ENCODE measurements at places on chromosomes 6 and 20.
A peak's percentile ranks its signal among the peaks of the same experiment; 100 is the strongest.

DNA sequence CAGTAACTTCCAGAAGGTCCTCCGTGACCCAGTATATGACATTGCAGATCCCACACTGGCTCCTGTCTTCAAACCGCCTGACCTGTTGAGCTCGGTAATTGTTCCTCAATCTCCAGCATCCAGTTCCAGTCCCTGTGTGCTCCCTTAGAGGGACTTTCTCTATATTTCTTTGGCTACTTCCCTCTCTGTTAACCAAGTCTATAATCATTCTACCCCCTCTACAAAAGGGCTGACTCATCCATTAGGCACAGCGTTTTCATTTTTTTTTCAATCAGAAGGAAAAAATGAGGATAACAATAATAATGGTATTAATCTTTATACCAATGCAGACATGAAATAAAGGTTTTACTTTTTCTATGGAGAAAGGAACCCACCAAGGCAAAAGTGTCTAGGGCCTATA, 69.3 kb downstream of the FAM229B start:
- no peak for DNase-seq

GRCh38 chr6:136696783-136697364, 95.4 kb downstream of the MAP3K5 start:
- DNase-seq: no peak

- no peak for DNase-seq
Observed at GRCh38 chr6:42374018-42374669, 77.6 kb downstream of the TRERF1 start.

- DNase-seq: no peak
Observed at GRCh38 chr6:52887910-52888524, 21.5 kb downstream of the GSTA3 start.

GRCh38 chr6:161522276-161522675, 248.4 kb upstream of the AGPAT4 start:
- DNase-seq: no peak

DNA sequence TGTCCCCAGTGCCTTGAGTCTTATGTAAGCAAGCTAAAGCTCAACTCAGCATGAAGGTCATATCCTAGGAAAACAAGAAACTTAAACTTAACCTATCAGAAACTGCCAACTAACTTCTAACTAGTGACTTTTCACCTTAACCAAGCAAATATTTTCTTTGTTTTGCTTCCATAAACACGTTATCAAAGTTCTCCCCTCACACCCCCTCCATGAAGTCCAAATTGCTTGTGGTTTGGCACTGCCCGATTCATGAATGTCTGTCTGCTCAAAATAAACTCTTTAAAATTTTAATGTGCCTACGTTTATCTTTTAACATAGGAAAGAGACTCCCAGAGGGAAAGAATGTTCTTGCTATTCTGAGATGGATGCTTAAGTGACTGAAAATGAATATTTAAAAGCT, 34.9 kb downstream of the GSTA2 start:
- DNase-seq: no peak

DNA sequence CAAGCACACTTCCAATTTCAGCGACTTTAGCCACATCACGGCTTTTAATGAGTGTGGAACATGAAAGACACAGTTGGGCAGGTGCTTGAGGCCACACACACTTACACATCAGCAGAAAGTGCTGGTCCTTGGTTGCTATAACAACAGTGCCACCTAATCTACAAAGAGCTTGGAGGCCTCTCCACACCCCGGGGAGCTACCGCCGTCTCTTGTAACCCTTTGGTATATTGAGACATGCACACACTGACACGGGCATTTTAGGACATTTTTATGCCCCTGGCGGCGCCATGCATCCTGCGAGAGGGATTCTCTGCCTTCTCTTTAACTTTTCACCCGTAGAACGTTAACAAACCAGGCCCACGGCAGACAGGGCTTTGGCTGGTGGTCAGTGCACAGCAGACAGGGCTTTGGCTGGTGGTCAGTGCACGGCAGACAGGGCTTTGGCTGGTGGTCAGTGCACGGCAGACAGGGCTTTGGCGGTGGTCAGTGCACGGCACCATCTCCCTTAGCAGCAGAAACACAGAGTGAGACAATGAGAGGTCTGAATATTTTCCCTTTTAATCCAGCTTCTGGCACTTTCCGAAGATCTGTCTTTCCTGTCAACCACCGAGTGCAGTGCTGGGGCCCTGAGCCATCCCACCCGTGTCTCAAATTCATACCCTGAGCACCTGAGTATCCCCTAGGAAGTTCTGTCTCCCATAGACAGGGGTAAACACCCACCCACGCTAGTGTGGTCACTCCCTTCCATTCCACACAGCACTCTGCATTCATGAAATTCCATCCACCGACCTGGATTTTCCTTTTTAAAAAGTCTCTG, 116.6 kb upstream of the RPS6KA2 start:
- DNase-seq: peak; percentile 34

GRCh38 chr6:165854863-165855593, 192.0 kb upstream of the PDE10A start:
- no peak for DNase-seq

- DNase-seq: no peak
Observed at GRCh38 chr6:81759782-81760181, 7.3 kb upstream of the TENT5A start.

DNA sequence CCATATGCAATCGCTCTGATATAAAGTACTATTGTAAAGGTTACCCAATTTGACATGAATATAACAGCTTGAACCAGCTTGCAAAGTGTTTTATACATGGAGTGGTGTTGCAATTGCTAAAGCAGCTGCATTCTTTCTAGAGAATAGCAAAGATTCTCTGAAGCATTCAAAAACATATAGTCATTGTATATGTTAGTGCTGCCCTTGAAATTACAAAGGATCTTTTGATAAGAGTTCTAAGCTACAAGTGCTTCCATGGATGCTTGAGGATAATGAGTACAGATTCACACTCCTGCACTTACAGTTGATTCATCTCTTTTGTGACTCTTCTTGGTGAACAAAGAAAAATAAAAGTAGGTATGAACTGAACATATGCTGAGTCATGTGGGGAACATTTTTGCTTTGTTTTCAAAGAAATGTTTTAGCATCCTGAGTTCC, 175.7 kb downstream of the ALDH8A1 start:
- DNase-seq: no peak

DNA sequence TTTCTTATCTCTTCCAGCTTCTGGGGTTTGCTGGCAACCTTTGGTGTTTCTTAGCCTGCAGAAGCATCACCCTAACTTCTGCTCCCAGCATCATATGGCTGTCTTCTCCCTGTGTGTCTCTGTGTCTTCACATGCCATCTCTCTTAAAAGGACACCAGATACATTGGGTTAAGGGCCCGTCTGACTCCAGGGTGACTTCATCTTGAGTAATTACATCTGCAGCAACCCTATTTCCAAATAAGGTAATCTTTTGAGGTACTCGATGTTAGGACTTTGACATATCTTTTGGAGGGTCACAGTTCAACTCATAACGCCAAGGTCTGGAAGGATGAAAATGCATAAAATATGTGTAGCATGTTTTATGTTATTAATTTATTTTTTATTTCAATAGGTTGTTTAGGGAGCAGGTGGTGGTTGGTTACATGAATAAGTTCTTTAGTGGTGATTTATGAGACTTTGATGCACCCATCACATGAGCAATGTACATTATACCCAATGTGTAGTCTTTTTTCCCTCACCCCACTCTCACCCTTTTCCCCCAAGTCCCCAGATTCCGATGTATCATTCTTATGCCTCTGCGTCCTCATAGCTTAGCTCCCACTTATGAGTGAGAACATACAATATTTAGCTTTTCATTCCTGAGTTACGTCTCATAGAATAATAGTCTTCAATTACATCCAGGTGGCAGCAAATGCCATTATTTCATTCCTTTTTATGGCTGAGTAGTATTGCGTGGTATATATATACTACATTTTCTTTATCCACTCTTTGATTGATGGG, 131.1 kb downstream of the TBXT start:
- no peak for DNase-seq

GRCh38 chr6:157789861-157790260, 33.2 kb upstream of the SNX9 start:
- DNase-seq: no peak

DNA sequence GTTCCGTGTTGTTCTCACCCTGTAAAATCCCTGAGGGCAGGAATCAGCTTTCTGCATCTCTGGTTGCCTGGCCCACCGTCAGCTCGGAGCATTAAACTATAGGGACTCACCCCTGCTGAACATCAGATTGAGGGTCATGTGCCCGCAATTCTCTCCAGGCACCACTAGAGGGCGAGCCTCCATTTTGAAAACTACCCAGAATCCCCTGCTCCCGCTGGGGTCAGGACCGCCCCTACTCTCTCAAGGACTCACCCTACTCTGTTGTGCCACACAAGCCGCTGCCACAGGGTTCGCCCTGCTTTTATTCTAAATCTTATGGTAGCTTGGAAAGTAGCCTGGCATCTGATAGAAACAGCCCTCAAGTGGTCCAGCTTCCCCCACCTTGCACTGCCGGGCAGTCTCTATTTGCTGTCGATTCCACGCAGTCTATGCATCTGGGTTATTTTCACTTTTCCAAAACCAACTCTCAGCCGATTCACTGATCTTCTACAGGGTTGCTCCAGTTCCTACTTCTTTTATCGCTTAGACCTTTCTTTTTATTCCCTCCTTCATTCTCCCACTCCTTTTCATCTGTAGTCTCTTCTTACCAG, 244.1 kb upstream of the QKI start:
- DNase-seq: no peak

GRCh38 chr6:89059227-89059626, 21.3 kb upstream of the PNRC1 start:
- DNase-seq: no peak

DNA sequence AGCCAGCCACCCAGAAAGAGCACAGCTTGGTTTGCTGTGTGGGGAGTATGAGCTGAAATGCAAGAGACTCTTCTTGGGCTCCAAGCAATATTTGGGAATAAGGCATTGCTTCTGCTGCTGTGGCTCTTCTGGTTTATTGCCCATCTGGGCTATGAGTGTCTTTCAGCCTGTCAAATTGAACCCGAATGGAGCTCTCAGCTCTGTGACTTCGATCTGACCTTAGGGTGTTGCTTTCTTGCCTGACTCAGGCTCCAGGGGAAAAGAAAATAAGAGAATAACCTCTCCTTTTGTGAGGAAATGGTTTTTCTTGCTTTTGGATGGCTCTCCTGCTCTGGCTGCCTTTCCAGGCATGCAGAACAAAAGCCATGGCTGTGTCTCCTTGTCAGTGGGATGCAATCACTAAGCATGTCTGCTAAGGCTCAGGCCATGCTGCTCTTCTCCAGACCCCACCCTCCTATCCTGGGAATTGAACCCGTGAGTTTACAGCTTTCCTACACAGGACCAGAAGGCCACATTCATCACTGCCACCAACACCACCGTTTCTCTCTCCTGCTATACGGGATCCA, 169.4 kb upstream of the JAG1 start:
- no peak for DNase-seq

DNA sequence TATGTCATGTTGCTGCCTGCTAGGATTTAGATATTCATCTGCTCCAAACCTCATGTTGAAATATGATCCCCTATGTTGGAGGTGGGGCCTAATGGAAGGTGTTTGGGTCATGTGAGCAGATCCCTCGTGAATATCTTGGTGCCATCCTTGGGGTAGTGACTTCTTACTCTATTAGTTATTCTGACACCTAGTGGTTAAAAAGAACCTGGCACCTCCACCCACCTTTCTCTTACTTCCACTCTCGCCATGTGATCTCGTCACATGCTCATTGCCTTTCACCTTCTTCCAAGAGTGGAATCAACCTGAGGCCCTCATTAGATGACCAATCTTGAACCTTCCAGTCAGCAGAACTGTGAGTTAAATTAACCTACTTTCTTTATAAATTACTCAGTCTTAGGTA, 549.4 kb upstream of the SYNCRIP start:
- no peak for DNase-seq

- no peak for DNase-seq
Observed at GRCh38 chr6:2063547-2063946, 181.9 kb downstream of the GMDS start.

- DNase-seq: no peak
Observed at GRCh38 chr20:11261533-11262000, 587.8 kb upstream of the JAG1 start.

DNA sequence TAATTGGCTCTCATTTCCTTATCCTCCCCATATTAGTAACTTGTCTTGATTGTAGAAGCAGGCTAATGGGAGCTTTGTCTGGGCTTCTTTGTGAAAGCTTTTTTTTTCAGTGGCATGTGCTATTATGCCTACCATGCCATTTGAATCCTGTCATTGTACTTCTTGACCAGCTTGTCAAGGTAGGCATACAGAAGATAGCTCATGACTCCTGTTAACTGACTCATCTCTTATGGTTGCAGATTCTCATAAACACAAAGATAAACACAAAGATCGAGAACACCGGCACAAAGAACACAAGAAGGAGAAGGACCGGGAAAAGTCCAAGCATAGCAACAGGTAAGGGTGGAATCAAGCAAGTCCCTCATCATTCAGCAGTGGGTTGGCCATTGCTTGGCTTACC, 32.5 kb downstream of the TOP1 start:
- DNase-seq: no peak

DNA sequence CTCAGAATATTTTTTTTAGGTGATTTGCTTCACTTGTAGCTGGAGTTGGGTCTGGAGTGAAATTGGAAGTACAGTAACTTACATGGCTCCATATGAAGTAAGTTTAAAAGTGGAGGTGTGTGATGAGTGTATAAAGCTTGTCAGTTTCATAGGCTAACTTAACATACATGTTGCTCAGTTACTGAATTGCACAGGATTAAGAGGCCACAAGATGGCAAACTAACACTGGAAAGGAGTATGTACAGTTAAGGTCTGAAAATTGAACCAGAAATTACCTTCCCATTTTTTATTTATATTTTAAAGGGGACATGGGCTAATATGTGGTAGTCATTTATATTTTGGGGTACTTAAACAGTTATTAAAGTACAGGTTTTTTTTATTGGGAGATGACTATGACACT, 45.3 kb upstream of the SMIM8 start:
- DNase-seq: no peak

DNA sequence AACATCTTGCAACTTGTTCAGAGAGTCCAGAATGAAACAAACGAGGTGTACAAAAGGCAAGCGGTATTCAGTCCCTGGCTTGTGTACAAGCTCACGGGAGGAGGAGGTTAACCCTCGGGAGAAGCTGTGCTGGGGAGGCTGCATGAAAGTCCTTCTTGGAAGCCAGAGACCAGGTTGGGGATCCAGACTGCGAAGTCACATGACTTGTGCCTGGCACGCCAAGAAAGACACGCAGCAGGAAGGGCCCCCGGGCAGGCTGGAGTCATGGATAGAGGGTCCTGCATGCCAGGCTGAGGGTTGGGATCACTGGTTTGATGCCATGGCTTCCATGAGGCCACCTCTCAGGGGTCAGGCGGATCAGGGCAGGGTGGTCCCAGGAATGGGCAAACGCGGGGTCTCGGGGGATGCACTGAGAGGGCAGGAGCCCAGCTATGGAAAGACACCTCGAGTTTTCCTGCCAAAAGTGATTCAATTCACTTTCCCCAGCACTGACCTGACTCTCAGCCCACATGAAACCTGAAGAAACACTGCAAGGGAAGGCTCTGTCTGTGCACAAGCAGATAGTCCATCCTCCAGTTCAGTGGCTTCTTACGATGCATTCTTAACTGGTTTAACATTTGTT, 79.4 kb downstream of the DLL1 start:
- DNase-seq: no peak

- no peak for DNase-seq
Observed at GRCh38 chr6:122620428-122620827, 10.2 kb downstream of the PKIB start.

- DNase-seq: peak; percentile 66
Observed at GRCh38 chr20:50186151-50186885, 4.3 kb upstream of the CEBPB start.
